Cerebellar nuclear complex (tissue), 1 donor: ENCODE measurements at places on chromosomes 1 and 21.

- DNase-seq: no peak
Measured at GRCh38 chr21:37751268-37751975, 164.8 kb downstream of the KCNJ6 start.

DNA sequence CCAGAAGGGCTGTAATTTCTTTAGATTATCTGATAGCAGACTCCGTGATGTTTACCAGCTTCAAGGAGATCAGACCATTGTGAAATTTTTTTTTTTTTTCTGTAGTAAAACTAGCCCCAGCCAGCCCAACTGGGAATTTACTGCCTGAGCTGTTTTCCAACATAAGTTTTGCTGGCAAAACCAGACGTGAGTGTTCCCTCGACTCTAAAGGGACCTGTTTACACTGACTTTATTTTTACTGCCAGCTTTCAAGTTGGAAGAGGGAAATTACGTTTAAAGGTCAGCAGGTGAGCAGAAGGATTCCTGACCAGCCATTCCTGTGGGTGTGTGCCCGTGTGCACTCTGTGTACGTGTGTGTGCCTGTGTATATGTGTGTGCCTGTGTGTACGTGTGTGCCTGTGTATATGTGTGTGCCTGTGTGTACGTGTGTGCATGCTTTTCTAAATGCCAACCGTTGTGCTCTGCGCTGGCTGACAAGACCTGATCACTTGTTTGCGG is 374 bp downstream of the MAB21L3 start:
- DNase-seq: no peak

DNA sequence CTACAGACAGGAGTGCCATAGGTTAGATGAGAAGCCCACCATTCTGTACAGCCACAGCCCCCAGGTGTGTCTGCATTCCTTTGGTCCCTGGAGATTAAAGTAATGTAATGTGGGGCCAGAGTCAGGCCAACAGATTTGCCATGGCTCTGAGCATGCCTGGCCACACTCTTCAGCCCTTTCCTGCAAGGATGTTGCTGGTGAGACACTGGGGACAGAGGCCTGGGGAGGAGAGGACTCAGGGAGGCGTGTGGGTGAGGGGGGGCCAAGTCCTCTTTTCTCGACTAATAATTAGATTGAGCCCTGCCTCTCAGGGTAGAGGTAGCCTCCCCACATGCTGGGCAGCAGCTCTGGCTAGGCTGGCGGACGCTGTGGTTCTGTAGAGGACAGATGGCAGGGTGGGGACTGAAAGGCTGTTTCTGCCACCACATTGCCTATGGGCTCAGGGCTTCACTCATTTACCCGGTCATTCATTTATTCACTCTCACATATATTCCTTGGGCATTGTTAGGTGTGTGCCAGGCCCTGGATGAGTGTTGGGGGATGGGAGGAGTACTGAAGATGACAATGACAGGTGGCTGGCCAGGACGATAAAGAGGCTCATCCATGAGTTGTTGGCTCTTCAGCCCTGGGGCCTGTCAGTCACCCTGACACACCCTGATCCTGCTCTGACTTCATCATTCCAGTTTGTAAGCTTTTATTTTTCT is 7.1 kb upstream of the PRCC start:
- no peak for DNase-seq

GRCh38 chr1:161115132-161115711 is 2.6 kb downstream of the PFDN2 start:
- DNase-seq: no peak

- no peak for DNase-seq
Measured at GRCh38 chr1:180948641-180949615, 36.2 kb downstream of the KIAA1614 start.

DNA sequence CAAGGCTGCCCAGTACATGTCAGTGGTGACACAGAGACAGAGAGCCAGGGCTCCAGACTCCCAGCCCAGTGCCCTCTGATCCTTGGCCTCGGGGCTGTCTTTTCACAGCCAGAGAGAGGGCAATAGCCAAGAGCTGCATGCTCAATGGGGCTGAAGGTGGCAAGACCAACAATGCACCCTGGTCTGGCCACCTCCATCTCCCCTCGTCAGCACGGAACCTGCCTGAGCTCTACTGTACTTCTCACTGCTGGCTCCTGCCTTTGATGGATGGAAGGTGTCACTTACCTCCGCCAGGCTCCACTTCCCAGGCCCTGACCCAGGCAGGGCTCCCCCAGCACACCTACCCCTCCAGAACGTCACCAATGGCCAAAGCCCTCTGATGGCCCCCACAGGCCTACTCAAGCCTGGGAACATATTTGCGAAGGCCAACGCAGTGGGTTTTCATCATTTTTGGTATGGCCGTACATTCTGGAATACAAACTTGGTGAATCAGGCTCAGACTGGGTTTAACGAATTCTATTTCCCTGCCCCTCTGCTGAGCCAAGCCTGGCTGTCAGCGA is 88.1 kb downstream of the DMRTB1 start:
- DNase-seq: no peak

GRCh38 chr21:38402795-38403194 is 95.5 kb downstream of the ERG start:
- no peak for DNase-seq

DNA sequence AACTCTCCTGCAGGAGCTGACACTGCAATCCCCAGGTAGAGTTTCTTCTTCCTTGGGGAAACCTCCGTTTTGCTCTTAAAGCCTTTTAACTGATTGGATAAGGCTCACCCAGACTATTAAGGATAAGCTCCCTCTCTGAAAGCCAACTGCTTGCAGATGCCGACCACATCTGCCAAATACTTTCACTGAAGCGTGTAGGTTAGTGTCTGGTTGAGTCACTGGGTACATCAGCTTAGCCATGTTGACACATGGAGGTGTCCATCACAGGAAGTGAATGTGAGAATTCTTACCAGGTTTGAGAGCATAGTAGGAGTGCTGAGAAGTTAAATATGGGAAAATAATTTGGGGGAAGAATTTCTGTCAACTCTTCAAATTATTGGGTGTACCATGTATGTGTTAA is 202.0 kb downstream of the AJAP1 start:
- no peak for DNase-seq

- no peak for DNase-seq
Measured at GRCh38 chr1:236067854-236068454, 3.1 kb upstream of the NID1 start.

DNA sequence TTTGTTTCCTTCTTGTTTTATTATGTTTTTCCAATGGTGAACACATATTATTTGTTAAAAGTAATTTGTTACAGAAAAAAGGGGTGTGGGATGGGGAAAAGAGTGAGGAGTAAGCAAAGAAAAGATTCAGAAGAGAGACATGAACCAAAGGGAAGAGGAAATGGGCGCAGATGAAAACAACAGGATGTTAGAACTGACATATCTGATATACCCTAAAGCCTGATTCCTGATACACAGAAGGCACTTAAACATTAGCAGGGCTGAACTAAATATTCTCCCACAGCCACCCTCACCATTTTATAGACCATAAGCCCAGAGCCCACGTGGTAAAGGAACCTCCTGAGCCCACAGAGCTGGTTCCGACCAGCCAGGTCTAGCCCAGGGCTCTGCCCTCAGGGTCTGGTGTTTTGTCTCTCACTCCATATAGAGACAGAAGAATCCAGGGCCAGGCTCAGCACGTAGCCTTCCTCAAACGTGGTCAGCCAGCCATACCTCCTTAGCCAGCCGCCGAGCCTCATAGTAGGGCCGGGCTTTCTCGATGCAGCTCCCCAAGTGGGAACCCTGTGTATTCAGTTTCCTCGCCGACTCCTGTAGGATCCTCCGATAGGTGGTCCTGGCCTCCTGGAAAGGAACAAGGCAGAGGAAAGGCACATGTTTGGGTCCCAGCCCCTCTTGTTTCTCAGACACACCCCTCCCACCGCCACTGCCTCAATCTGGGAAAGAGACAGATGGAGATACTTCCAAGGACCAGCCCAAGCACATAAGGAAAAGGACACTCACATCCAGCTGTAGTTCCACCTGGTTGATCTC is 9.5 kb downstream of the SH3BP5L start:
- no peak for DNase-seq

DNA sequence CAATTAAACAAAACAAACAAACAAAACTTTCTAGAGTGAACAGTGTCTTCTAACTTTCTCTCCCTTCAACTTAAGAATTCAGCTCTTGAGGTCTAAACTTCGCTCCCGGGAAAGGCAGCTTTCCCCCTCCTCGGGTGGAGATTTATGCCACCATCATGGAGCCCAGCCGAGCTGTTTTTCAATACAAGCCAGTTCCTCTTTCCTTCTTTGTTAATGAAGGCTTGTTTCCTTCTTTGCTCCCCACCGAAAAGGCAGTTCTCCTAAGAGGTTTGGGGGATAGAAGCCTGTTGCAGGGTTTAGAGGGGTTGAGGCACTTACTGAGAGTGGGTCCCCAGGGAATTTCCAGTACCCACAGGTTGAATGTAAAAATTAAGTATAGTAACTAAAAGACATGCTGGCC is 26.5 kb downstream of the OLIG1 start:
- no peak for DNase-seq

DNA sequence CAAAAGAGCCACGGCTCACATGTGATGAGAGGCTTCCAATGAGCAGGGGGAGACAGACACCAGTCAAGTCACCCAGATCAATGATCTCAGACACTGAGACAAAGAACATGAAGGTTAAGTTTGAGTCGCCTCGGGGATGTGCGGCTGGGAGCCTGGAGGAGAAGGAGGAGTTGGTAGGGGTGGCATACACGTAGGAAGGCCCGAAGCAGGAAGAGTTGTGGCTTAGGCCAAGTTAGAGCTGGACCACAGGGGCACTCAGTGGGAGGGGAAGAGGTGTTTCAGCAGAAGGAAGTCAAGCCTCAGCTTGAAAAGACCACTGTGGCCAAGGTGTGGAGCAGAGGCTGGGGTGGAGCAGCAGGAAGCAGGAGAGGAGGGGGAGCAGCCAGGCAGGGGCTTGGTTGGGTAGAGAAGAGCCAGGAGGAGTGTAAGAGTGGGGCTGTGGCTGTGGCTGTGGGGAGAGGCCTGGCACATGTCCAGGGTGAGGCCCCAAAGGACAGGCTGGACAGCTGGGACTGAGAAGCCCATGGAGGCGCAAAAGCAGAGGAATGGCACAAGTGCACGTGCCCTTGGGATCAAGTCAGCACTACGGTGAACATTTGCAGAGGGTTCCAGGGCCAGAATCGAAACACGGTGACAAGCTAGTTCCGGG is 27.6 kb downstream of the CTNNBIP1 start:
- DNase-seq: no peak

DNA sequence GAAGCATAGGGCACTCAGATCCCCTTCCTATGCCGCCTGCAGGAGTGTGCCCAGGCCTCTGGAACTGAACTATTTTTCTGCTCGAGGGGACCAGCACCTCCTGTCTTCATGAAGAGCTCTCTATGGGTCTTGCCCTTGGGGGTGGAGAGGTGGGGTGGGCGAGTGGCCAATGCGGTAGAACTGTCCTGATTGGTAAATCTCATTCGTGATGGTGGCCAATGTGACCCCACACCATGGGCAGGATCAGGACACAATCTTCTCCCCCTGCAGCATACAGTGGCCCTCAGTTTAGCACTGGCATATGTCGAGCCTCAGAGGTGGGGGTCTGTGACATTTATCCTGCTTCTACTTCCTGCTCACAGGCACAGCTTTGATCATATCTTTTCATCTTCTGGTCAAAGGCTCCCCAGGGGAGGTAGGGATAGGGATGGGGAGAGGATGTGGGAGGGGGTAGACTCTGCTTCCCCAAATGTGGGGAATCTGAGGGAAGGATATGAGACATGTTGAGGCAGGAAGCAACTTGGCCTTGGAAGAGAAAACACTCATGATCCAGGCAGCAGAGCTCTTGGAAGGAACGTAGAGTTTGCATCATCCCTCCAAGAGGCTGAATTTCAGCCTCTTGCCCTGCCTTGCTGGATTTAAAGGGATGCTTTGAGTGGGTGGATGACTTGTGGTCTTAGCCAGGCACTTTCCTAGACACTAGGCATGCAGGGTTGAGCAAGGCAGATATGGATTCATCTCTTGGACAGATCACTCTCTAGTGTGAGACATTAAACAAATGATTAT is 81.8 kb downstream of the LAMC2 start:
- no peak for DNase-seq

DNA sequence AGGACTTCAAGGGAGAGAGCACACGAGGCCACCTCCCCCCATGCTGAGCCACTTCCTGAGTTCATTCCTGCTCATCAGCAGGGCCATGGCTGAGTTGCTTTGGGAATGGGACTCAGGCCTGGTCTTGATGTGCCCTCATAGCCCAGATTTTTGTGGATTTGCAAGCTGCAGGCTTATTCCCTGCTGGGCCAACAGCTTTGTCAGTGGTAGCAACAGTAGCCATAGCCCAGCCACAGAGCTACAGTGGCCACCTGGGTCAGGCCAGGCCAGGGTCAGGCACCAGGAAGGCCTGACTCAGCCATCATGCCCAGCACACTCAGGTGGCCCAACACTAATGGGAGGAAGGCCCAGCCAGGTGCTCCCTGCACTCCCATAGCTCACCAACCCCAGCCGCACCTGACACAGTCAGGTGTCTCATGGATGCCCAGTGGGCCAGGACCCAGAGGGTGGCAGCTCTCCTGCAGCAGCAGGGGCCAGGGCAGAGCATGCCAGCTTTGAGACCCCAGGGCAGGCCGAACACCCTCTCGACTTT is 33.5 kb downstream of the EPHA2 start:
- no peak for DNase-seq

DNA sequence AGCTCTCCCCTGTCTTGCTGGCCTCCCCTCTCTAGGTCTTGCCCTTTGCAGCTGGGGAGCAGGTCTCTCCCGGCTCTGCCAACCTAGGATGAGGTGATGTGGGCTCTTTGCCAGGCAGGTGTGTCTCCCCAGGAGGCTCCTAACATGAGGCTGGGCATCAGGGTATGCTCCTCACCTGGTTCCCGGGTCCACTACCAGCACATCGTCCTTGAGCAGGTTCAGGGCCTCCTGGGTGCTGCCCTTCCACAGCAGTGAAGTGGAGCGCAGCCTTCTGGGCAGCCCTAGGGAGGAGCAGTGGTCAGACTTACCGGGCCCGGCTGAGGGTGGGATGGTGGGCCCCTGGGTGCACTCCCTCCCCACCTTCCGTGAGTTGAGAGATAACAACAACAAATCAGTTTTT is 17.5 kb downstream of the LACTBL1 start:
- DNase-seq: no peak

DNA sequence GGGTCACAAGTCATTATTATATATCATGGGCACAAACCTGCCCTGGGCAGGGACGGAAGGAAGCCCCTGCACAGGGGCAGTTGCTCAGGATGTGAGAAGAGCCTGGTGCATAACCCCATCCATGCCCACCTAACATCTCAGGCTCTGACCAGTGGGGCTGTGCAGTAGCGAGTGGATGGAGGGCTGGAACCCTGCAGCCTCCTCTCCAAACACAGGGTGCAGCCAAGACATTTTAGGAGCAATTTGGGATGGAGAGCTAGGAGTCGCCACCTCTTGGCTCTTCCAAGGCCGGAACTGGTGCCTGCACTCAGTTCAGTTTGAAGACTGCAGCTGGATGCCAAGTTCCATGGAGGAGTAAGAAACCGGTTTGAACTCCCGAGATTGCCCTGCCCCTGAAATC is 2.8 kb downstream of the MX1 start:
- no peak for DNase-seq

- no peak for DNase-seq
Measured at GRCh38 chr1:87410776-87411480, 82.2 kb downstream of the LMO4 start.

GRCh38 chr1:209627732-209628196 is 24.5 kb downstream of the LAMB3 start:
- DNase-seq: peak; percentile 20
